ENCODE measurements at places on chromosomes 7 and 10. TPM values are rescaled to one million over a fixed set of nuclear protein-coding genes. Genes with fewer than 3 reads are reported as not detected.
A peak's percentile ranks its signal among the peaks of the same experiment; 100 is the strongest.

The RET gene
- not detected for total RNA-seq

The MEOX2 gene
- not detected for total RNA-seq

DNA sequence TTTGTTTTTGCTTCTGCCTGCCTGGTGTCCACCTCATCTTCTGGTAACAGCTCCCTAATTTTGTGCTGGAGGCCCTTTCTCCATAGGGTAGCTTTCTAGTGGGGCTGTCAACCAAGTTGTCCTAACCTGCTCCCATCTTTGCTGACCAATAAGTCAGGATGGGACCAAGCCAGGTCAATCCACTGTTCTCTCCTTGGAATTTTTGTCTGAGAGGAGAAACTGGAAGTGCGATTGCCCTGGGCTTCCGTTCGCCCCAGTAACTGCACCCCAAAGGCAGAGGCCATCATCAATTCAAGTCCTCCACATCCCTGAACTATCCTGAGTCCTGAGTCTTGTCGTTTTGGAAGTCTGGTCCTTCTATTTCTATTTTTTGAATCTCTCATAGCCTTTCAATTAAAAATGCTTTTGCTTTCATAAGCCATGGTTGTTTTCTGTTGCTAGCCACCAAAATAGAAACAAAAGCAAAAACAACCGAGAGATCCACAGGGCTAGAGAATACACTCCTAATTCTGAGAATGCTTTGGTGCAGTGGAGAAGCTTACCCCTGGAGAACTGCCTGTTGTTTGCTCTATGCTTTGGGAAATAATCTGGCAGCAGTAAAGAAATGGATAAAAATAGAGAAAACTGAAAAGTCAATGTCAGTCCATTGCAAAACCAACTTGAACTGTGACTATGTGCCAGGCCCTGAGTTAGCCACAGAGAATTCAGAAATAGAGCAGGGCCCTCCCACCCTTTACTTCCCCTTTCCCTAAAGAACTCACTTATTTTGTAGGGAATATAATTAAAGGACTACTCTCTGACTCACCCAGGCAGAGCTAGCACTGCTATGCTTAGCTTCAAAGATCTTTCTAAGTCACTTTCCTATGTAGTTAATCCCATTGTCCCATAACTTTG lies 368.1 kb downstream of the CXCL12 start:
- no peak overlapping the region for H3K27ac ChIP-seq
- no peak for DNase-seq
- H3K36me3 ChIP-seq = no peaks in the 10 kb centered on the region
- H3K27me3 ChIP-seq = no peaks in the 10 kb centered on the region

- no peak overlapping the region for H3K4me3 ChIP-seq
- no peak for DNase-seq
- no peaks in the 10 kb centered on the region for H3K36me3 ChIP-seq
- no peak overlapping the region for H3K27ac ChIP-seq
- peaks cover 4% of the 10 kb centered on the region for H3K27me3 ChIP-seq
- no peaks in the 10 kb centered on the region for H3K4me1 ChIP-seq
Observed at GRCh38 chr7:90655566-90655965, 59.4 kb downstream of the CDK14 start.

DNA sequence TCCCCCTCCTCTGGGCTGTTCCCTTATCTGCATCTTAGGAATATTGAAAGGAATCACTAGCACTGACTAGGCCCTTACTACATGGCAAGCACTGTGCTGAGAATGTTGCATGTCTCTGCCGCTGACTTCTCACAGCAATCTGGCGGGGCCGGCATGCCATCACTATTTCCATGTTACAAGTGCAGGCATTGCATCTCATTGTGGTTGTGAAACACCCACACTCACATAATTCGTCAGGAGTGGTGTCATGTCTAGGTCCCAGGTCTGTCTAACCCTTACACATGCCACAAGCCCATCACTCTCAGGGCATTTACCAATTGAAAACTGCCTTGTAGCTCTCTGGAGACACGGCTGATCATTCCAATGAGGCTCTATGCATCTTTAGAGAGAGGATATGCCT lies 8.5 kb upstream of the IL2RA start:
- H3K27ac ChIP-seq = peak overlapping the region; percentile 78
- no peaks in the 10 kb centered on the region for H3K36me3 ChIP-seq
- peak overlapping the region; percentile 40 for H3K4me3 ChIP-seq
- H3K27me3 ChIP-seq = no peaks in the 10 kb centered on the region
- peaks cover 90% of the 10 kb centered on the region for H3K4me1 ChIP-seq
- peak; percentile 86 for DNase-seq

The PIP gene
- total RNA-seq = not detected

The TAS2R41 gene
- total RNA-seq = not detected

The NPFFR1 gene
- not detected for total RNA-seq

DNA sequence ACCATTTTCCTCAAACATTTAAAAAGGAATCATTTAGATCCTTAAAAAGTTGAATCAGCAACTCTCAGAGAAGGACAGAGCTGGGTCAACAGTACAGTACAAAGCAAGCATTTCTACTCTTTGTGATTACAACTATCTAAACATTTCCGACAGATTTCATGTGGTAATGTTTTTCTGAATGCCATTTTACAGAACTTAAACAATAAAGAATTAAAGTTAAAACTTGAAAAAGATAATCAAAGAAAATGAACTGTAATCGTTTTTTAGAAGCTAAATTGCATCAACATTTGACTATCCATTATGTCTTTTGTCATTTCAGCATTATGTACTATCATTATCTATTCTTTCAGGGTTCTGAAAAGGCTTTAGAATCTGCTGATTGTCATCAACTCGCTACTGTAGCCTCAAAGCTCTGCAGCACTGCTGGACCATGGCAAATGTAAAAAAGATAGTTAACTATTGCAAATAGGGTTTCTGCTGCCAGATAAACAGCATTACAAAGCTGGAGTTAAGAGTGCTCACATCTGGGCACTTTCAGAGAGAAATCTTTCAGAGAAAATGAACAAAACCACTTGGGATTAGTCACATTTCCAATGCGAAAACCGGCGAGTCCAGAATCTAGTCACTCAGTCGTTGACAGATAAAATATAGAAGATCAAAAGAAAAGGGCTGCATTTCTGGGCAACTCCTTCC lies 160.4 kb upstream of the LAMB4 start:
- no peaks in the 10 kb centered on the region for H3K36me3 ChIP-seq
- no peaks in the 10 kb centered on the region for H3K4me1 ChIP-seq
- H3K27me3 ChIP-seq = peaks cover 13% of the 10 kb centered on the region
- H3K27ac ChIP-seq = no peak overlapping the region
- no peak for DNase-seq
- H3K4me3 ChIP-seq = no peak overlapping the region

The EPHB6 gene
- total RNA-seq = 22.1 TPM

DNA sequence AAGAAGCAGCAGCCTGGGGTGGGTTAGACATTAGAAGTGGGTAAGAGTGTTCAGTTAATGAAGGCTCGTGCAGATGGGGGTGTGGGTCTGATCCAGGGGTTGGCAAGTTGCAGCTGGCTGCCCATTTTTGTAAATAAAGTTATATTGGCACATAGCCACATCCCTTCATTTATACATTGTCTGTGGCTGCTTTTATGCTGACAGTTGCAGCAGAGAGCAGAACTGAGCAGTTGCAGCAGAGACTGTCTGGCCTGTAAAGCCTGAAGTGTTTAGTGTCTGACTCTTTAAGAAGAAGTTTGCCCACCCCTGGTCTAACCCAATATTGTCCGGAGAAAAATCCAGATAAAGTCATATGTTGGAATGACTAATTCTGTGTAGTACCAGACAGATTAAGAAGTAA lies 38.1 kb downstream of the GLRX3 start:
- no peak overlapping the region for H3K4me3 ChIP-seq
- H3K27me3 ChIP-seq = no peaks in the 10 kb centered on the region
- no peak overlapping the region for H3K27ac ChIP-seq
- DNase-seq = no peak
- peaks cover 27% of the 10 kb centered on the region for H3K36me3 ChIP-seq

DNA sequence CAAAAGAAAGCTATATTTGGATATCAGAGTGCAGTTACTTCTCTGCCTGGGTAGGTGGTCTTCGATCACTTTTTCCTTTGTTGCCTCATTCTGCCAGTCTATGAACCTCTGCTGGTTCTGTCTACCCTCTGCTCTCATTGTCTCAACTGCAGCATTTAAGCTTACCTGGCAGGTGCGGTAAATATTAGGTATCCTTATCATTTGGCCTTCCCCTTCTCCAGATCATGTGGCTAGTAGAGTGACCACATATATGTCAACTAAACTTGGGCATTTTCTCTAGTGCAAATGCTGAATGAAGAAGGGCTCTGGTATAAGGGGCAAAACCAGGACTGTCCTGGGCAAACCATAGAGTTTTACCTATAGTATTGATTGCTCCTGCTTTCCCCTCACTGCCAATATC lies 180.8 kb downstream of the MDFIC start:
- H3K27me3 ChIP-seq = no peaks in the 10 kb centered on the region
- no peak for DNase-seq
- H3K4me1 ChIP-seq = no peaks in the 10 kb centered on the region
- no peak overlapping the region for H3K27ac ChIP-seq
- no peaks in the 10 kb centered on the region for H3K36me3 ChIP-seq
- H3K4me3 ChIP-seq = no peak overlapping the region

DNA sequence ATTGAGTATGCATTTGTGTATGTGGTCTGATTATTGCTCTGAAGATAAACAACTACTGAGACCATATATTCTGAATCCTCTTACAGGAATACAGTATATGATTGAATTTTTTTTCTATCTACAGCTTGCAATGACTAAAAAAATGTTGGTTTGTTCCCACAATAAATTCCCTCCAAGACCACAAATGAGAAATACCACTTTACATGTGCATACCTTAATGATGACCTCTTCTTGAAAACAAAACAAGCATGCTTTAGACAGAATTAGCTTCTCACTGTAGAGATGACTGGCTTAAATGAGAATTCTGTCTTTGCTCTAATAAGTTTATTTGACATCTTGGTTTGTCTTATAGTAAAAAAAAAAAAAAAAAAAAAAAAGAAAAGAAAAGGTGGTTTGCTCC lies 241.5 kb downstream of the PCDH15 start:
- no peak overlapping the region for H3K27ac ChIP-seq
- no peak overlapping the region for H3K4me3 ChIP-seq
- no peak for DNase-seq
- no peaks in the 10 kb centered on the region for H3K27me3 ChIP-seq

GRCh38 chr7:4707980-4708411 lies 25.9 kb downstream of the FOXK1 start:
- no peak overlapping the region for H3K27ac ChIP-seq
- no peak overlapping the region for H3K4me3 ChIP-seq
- peaks cover 41% of the 10 kb centered on the region for H3K4me1 ChIP-seq
- peaks cover 14% of the 10 kb centered on the region for H3K36me3 ChIP-seq
- DNase-seq = no peak

DNA sequence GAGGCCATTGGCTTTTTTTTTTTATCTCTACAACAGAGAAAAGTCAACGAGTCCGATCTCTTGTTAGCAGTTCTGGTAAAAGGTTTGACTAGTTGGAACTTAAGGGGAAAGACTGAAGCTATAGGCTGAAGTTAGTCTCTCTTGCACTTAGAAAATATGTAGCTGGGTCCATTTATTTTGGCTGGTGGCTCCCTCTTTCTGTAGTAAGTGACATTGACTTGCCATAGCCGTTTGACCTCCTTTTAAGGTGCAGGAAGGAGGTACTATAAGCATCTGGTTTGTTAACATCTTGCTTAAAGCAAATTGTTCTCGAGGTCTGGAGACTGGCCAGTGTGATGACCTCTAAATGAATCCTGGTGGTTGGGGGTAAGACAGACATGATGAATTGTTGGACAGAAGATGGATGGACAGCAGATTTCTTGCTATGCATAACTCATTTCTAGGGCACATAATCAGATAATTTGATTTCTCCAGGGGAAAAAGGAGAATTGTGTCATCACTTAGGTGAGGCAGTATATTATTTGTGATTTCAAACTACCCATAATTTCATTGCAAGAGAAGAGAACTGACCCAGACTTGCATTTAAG lies 356.3 kb upstream of the GALNT17 start:
- no peak overlapping the region for H3K4me3 ChIP-seq
- no peak overlapping the region for H3K27ac ChIP-seq
- no peaks in the 10 kb centered on the region for H3K36me3 ChIP-seq
- DNase-seq = no peak
- H3K4me1 ChIP-seq = peaks cover 2% of the 10 kb centered on the region

The SPDYE8 gene
- total RNA-seq = not detected

The PRPS1L1 gene
- not detected for total RNA-seq

DNA sequence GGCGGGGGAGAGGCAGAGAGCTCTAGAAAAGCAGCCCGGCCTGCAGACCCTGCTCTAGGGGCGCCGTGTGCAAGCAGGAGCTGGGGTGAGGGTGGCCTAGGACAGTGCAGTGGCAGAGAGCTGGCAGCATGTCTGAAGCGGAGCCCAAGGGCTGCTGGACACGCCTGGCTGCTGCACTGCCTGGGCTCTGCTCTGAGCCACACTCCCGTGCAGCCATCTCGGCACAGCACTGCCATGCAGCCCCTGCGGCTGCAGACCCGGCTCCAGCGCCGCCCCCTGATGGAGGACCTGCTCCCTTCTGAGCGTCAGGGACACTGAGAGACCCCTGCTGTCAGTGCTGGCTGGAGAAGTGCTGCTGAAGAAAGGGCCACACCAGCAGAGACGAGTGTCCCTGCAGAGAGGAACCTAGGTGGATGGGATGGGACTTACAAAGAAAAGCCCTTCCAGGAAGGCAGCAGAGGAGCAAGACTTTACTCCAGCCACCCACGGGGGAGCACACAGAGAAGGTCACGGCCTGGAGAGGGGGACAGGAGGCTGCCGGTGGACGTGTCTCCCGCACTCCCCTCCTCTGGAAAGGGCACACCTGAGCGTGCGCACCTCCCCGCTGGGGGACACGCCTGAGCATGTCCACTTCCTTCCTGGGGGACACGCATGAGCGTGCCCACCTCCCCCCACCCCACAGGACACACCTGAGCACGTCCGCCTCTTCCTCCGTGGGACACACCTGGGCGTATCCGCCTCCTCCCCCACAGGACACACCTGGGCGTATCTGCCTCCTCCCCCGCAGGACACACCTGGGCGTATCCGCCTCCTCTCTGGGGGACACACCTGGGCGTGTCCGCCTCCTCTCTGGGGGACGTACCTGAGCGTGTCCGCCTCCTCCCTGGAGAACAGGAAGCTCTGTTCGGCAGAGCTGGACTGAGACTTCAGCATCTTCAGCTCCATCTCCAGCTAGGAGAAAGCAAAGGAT lies 252.9 kb downstream of the MAD1L1 start:
- H3K4me3 ChIP-seq = no peak overlapping the region
- H3K36me3 ChIP-seq = peaks cover 9% of the 10 kb centered on the region
- DNase-seq = no peak
- H3K27ac ChIP-seq = no peak overlapping the region

- no peaks in the 10 kb centered on the region for H3K36me3 ChIP-seq
- H3K27ac ChIP-seq = no peak overlapping the region
- peaks cover 2% of the 10 kb centered on the region for H3K27me3 ChIP-seq
- DNase-seq = no peak
- H3K4me3 ChIP-seq = no peak overlapping the region
Observed at GRCh38 chr10:88805361-88805760, 2.8 kb downstream of the LIPM start.

The CFTR gene
- total RNA-seq = not detected
